ENCODE measurements at places on chromosomes 6 and 20.

GRCh38 chr6:64238071-64238470, 602.5 kb downstream of the PHF3 start:
- DNase-seq, result no peak

- DNase-seq, result no peak
Observed at GRCh38 chr20:11248687-11249638, 575.2 kb upstream of the JAG1 start.

DNA sequence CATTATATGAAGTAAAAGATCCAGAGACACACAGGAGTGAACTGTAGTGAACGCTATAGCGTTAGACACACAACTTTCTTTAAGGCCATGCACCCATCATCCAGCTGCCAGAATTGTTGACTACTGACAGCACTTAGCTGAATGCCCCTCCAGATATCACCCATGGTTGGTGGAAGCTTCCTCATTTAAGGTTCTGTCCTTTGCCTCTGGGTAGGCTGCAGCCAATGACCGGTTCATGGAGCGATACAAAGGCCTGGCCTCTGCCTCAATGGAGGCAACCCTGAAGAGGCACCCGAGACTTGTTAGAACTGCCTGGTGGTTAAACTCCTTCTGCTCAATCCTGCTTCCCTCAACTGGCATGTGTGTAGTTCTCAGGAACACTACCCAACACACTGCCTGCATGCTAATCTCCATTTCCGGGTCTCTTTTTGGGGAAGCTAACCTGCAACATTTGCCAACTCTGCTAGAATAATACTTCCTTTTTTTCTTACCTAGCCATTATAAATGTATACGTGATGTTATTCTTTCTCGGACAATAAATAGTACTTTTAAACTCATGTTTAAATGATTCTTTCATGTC, 49.8 kb upstream of the THEMIS start:
- DNase-seq, result no peak

GRCh38 chr20:19110881-19111460, 101.5 kb upstream of the SLC24A3 start:
- no peak for DNase-seq
